Urinary bladder (tissue), 4 donors: ENCODE measurements at places on chromosomes 16 and 17. TPM values are rescaled to one million over a fixed set of nuclear protein-coding genes. Genes with fewer than 3 reads are reported as not detected.

SDK2 gene
- 5.0 TPM for total RNA-seq

EPX gene
- 0.11 TPM for total RNA-seq

DCAKD gene
- 26.5 TPM for total RNA-seq

CDRT4 gene
- total RNA-seq = 14.4 TPM

NPIPB13 gene
- 3.8 TPM for total RNA-seq

CIAO2B gene
- 52.0 TPM for total RNA-seq

MARCHF10 gene
- total RNA-seq = 0.42 TPM

DOC2B gene
- 5.1 TPM for total RNA-seq
